ENCODE measurements at places on chromosomes 3 and 15.

- no peak for DNase-seq
Measured at GRCh38 chr15:77015646-77016320, 20.9 kb downstream of the PSTPIP1 start.

DNA sequence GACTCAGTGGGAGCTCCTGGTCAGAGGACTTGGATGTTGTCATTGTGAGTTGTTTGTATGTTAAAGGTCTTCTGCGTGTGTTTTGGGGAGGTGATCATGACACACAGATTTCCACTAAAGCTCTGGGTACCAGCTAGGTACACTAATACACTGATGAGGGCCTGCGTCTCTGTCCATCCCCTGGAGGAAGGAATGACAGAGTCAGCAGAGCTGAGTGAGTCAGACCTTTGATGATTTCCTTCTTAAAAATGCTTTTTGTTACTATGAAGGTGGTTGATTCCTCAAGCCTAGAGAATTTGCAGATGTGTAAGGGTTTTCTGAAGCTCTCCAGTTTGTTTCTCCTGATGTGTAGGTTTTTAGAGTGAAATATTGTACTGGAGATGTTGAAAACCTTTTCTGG, 424.1 kb upstream of the TPM1 start:
- peak; percentile 85 for DNase-seq

GRCh38 chr3:8780279-8780678, 10.9 kb upstream of the OXTR start:
- no peak for DNase-seq

- peak; percentile 17 for DNase-seq
Measured at GRCh38 chr15:44719293-44719999, 8.1 kb downstream of the B2M start.

DNA sequence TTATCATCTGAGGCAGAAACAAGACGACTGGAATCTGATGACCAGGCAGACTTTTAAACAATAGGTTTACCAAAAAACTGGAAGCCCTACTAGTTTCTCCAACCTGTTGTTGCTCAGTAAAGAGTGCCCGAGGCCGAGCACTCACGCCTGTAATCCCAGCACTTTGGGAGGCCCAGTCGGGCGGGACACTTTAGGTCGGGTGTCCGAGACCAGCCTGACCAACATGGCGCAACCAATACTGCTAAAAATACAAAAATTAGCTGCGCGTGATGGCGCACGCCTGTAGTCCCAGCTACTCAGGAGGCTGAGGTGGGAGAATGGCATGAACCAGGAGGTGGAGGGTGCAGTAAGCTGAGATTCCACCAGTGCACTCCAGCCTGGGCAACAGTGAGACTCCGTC, 1.1 kb upstream of the WDR5B start:
- DNase-seq, result no peak

GRCh38 chr3:113038328-113038727, 47.5 kb downstream of the GTPBP8 start:
- peak; percentile 38 for DNase-seq

DNA sequence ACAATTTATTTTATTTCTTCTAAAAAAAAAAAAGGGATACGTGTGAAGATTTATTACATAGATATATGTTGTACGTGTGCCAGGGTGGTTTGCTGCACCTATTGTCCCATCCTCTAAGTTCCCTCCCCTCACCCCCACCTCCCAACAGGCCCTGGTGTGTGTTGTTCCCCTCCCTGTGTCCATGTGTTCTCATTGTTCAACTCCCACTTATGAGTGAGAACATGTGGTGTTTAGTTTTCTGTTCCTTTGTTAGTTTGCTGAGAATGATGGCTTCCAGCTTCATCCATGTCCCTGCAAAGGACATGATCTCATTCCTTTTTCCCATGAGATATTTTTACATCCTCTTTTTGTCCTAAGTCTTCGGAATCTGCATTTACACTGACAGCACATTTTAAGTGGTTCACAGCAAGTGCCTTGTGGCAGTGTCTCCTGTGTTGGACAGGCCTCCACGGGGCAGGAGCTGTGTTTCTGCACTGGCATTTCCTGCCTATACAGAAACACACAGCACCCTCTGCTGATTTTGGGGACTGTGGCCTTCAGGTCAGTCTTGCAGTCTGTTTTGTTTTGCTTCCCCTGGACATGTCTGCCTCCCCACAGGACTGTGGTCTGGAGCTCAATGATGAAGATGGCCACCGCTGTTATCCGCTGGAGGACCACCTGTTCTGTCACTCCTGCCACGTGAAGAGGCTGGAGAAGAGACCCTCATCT, 12.7 kb upstream of the SACM1L start:
- DNase-seq, result no peak

DNA sequence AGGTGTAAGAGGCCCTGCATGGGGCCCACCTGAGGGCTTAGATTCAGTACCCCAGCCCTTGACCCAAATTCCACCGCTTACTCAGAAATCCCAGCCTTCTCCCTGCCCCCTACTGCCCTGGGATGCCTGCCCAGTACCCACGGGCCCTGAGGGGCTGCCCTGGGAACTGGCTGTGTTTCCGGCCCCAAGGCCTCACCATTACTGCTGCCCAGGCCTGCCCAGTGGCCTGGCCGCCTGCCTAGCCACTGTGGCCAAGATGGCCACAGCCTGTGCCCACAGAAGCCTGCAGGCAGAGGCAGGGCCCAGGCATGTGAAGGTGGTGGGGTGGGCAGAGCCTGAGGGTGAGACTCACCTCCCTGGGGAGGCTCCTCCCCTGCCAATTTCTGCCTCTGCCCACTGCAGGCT, 6.1 kb upstream of the PRKCD start:
- no peak for DNase-seq

DNA sequence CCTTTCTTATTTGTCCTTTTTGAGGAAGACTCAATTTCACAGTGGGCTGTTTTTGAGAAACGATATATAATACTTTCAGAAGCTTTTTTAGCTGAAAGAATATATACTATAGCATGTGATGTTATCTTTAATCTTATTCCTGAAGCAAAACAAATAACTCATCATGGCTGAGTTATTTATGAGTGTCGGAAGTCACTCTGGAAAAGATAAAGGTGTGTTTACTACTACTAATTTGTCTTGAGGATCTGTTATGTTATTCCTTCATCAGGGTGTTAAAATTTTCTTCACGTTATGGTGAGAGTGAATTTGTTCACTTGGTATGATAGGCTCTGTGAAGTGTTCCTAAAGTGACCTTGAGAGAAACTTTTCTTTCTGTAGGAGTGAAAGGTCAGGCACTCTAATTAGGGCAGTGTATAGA, 4.7 kb downstream of the TCF12 start:
- no peak for DNase-seq

- peak; percentile 57 for DNase-seq
Measured at GRCh38 chr3:33826688-33827087, 28.3 kb downstream of the PDCD6IP start.

- DNase-seq, result no peak
Measured at GRCh38 chr3:139357899-139358298, 14.1 kb downstream of the MRPS22 start.

GRCh38 chr15:93610944-93611343, 521.9 kb upstream of the RGMA start:
- peak; percentile 28 for DNase-seq

DNA sequence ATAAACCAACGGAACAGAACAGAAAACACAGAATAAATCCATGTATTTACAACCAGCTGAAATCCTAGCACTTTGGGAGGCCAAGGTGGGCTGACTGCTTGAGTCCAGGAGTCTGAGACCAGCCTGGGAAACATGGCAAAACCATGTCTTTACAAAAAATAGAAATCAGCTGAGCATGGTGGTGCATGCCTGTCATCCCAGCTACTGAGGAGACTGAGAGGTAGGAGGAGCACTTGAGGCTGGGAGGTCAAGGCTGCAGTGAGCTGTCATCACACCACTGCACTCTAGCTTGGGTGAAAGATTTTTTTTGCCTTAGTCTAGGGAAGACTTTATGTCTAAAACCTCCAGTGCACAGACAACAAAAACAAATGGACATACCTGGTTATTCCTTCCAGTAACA, 120.7 kb downstream of the STT3B start:
- no peak for DNase-seq

DNA sequence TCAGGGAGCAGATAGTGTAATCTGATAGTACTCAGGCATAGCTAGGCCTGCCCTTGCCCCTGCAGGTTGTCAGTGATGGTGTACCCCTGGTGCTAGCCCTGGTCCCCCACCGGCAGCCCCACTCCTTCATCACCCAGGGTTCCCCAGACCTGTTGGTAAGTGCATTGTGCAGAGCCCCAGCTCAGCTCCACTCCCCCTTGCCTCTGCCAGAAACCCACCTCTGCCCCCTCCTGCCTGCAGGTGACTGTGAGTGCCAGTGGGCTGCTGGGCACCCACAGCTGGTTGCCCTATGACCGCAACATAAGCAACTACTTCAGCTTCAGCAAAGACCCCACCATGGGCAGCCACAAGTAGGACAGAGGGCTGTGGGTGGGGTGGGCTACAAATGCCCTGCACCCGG, 27.5 kb downstream of the NBEAL2 start:
- no peak for DNase-seq

DNA sequence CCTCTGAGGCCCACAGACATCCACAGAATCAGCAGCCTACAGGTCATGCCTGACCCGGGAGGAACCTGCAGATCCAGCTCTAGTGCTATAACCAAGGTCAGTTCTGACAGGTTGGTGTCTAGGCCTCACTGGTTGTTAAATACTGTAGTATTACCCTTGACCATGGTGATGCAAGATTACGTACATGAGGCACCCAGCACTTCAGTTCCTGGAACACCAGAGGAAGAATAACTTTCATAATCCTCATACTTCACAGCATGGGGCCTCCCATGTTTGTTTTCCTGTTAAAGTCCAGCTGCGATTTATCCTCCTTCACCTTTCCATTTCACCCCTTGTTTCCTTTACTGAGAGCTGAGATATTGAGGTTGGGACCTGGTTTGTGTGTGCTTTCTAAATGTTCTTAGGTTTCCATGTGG, 34.4 kb upstream of the GLCE start:
- DNase-seq, result peak; percentile 51

- DNase-seq, result no peak
Measured at GRCh38 chr3:156788846-156789245, 37.3 kb upstream of the LEKR1 start.

- no peak for DNase-seq
Measured at GRCh38 chr3:23435318-23435717, 232.2 kb downstream of the UBE2E2 start.

DNA sequence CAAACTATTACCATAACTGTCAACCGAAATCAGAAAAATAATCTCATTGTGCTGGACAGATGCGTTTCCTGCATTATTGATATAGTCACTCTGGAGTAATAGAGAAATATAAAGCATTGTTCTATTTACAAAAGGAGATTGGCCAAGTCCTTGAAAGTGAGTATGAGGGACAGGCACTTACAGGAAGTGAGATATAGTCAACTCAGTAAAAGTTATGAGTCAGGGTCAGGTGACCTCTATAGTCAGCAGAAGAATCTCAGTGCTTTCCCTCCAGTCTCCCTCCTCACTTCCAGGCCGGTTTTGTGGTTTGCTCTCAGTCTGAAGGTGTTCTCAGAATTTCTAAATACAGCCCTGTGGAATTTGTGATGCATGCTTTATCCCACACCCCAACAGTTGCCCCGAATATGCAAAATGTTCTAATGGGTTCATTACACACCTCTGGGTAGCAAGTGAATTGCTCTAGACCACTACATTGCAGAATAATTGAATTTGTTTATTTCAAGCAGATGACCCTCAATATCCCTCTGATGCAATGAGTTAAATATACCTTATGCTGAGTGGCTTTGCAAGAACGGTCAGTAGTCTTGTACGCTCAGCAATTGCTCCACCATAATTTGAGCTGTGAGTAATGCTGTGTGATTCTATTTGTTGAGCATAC, 787.7 kb downstream of the MCTP2 start:
- DNase-seq, result peak; percentile 14

All from fibroblast of skin of scalp (primary cell).